ENCODE measurements at places on chromosomes 16 and 17.
A peak's percentile ranks its signal among the peaks of the same experiment; 100 is the strongest.

GRCh38 chr17:75397217-75397616, 8.3 kb downstream of the GRB2 start:
- DNase-seq = no peak

DNA sequence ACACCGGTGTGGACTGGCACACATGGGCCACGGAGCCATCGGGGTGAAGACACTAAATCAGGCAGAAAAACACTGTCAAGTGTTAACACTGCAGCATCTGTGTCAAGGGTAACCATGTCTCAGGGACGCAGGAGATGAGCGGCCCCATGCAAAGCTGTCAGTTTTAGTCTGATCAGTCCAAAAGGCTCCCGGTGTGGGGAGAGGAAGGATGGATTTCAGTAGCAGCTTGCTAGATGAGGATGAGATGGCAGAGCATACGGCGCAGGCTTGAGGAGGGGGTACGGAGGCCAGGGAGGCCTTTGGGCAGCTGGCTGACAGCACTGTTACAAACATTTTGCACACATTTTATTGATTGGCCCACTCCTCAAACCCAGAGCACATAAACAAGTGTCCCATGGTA, 98.1 kb downstream of the GNAO1 start:
- DNase-seq = no peak

DNA sequence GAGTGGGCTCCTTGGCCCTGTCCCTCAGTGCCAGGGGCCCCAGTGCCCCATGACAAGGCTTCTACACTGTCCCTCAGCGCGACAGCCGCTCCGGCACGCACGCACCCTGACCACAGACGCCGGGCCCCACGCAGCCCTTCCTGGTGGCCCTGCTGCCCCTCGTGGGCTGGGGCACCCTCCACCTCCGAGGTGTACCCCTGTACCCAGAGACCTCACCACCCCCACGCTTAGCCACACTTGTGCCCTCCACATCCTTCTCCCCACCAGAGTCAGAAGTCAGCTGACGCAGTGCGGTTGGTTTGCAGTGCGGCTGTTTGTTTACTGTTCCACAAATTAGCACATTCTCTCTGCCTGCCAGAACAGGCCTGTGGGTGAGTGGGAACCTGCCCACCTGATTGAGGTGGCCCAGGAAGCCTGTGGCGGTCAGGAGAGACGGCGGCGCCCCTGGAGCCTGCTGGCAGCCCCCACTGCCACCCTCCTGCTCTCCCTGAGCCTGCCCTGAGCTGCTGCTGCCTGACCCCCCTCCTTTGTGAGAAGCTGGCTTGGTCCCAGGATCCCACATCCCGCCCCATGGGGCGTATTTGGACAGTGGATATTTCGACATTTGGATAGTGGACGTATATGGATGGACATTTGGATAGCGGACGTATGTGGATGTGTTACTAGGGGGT, 38.0 kb upstream of the CDH15 start:
- no peak for DNase-seq

GRCh38 chr16:9836118-9836736, 346.0 kb downstream of the GRIN2A start:
- DNase-seq = no peak

- DNase-seq = no peak
These were observed 256.7 kb downstream of the CDH11 start for GRCh38 chr16:64865069-64865696.

GRCh38 chr17:60887614-60888028, 210.0 kb downstream of the BCAS3 start:
- DNase-seq = no peak

GRCh38 chr17:77996256-77996655, 37.8 kb downstream of the TNRC6C start:
- DNase-seq = no peak

DNA sequence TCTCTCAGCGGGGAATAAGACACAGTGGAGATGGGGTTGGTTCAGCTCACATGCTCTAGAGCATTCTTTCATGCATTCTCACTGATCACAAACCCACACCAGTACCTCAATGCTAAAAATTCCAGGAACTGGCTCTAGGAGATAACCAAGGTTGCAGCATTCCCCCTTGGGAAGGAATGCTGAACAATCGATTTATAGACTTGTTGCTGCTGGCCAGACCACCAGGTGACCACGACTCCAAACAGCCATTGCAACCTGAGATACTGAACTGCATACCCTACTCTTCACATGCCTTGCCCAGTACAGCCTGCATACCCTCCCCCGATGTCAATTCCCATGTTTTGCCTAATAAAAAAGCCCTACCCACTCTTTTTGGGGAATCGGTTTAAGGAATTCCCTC, 75.1 kb upstream of the GPRC5B start:
- DNase-seq = no peak

GRCh38 chr16:67399749-67400704, 6.7 kb upstream of the TPPP3 start:
- DNase-seq = peak; percentile 68

DNA sequence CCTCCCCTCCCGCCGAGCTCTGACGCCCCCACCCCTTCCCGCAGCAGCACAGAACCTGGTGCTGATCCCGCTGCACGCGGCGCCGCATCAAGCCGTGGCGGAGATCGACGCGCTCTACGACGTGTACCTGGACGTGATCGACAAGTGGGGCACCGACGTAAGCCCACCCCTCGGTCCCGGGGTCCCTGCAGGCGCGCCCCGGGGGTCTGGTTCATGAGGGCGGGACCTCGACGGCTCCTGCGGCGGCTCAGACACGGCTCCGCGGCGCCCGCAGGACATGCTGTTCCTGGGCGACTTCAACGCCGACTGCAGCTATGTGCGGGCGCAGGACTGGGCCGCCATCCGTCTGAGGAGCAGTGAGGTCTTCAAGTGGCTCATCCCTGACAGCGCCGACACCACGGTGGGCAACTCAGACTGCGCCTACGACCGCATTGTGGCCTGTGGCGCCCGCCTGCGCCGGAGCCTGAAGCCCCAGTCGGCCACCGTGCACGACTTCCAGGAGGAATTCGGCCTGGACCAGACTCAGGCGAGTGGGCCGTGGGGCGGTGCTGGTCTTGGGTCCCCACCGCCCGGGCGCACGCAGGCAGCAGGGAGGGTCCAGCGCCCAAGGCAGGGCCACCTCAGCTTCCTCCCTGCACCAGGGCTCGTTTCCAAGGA, 1.4 kb downstream of the DNASE1L2 start:
- no peak for DNase-seq

GRCh38 chr17:61076621-61077031, 323.0 kb upstream of the TBX2 start:
- peak; percentile 15 for DNase-seq

GRCh38 chr16:57008440-57008839, 19.1 kb downstream of the NLRC5 start:
- no peak for DNase-seq

DNA sequence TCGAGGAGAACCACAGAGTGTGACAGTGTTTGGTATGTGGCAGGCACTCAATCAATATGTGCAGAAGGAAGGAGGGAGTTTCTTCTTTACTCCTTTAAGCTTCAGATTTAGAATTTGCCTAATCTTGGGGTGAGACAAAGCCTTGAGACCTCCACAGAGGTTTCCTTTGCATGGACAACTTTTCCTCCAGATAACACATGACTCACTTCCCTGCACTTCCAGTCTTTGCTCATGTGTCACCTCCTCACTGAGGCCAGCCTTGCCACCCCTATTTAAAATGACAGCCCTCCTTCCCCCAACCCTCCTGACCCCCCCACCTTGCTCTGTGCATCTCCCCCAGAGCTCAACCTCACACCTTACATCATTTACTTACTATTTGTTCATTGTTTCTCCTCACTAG, 17.4 kb upstream of the NOS2 start:
- no peak for DNase-seq

DNA sequence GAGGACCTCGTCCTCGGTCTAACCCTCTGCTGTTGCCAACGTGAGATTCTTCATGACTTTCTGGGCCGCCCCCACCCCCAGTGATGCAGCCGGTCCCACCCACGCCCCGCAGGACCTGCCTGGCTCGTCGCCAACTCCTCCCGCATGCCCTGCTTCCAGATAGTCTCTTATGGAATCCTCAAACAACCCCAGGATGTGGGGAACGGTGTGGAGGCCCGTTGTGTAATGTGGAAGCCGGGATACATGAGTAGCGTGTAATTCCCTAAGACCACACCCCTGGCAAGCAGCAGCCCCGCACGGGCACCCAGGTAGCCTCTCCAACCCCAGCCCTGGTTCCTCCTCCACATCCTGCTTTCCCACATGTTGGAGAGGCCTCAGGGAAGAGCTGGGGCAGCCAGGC, 275.9 kb downstream of the C16orf95 start:
- DNase-seq = no peak

GRCh38 chr16:50038756-50039529, 13.9 kb downstream of the CNEP1R1 start:
- no peak for DNase-seq

GRCh38 chr16:89422905-89423630, 67.3 kb downstream of the ANKRD11 start:
- DNase-seq = no peak

- no peak for DNase-seq
These were observed 34.6 kb upstream of the SMIM36 start for GRCh38 chr17:55545806-55546205.
